ENCODE measurements at places on chromosomes 7 and 10. TPM values are rescaled to one million over a fixed set of nuclear protein-coding genes. Genes with fewer than 3 reads are reported as not detected.

The SNX10 gene
- 1.9 TPM for total RNA-seq

The SOSTDC1 gene
- not detected for total RNA-seq

The CCM2 gene
- total RNA-seq, result 56.5 TPM

The SPDYE5 gene
- total RNA-seq, result not detected

The CC2D2B gene
- total RNA-seq, result not detected

The HYAL4 gene
- total RNA-seq, result 0.73 TPM

The H2BK1 gene
- not detected for total RNA-seq

Data from gastrocnemius medialis (tissue), 4 donors.